Stimulated activated naive CD4-positive, alpha-beta T cell (primary cell): ENCODE measurements at places on chromosomes 6 and 20.

DNA sequence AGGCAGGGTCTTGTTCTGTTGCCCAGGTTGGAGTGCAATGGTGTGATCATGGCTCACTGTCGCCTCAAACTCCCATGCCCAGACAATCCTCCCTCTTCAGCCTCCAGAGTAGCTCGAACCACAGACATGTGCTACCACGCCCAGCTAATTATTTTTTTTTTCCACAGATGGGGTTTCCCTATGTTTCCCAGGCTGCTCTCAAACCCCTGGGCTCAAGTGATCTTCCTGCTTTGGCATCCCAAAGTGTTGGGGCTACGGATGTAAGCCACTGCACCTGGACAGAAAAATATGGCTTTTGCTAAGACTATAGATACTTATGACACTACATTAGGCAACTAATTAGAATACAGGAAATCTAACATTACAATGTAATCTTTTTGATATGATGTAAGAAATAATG, 17.9 kb downstream of the RNF24 start:
- DNase-seq = no peak

DNA sequence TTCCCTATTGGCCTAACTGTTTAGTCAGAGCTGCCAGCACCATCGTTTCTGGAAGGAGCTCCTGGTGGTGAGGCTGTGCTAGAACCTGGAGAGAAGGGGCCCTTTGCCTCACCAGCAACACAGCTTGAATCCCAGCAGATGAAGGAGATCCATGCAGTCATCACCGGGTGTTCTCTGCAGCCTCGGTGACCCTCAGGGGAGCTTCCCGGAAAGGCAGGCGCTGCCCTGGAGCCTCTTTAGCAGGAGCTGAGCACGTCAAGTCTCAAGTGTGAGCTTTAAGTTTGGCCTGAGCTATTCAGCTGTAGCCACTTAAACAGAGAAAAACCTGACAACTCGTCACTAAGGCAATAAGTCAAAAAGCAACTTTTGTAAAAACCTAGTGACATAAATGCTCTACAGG, 181.2 kb upstream of the FOXQ1 start:
- DNase-seq = no peak

- DNase-seq = no peak
Measured at GRCh38 chr20:63017826-63018411, 11.2 kb upstream of the BHLHE23 start.

DNA sequence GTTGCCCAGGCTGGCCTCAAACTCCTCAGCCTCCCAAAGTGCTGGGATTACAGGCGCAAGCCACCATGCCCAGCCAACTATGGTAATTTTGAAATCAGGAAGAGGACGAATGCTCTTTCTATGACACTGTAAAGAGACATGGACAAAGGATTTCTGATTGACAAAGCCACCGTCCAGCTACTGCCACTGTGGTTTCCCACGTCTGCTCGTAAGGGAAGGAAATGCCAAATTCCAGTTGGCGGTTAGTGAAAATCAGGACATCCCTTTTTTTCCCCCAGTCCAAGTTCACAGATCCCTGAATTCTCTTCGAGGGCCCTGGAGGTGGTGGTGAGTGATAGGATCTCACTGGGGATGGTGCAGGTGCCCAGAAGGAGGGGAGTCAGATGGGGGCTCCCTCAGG, 31.2 kb downstream of the SNAI1 start:
- no peak for DNase-seq

- no peak for DNase-seq
Measured at GRCh38 chr6:22673474-22673873, 104.1 kb downstream of the HDGFL1 start.

DNA sequence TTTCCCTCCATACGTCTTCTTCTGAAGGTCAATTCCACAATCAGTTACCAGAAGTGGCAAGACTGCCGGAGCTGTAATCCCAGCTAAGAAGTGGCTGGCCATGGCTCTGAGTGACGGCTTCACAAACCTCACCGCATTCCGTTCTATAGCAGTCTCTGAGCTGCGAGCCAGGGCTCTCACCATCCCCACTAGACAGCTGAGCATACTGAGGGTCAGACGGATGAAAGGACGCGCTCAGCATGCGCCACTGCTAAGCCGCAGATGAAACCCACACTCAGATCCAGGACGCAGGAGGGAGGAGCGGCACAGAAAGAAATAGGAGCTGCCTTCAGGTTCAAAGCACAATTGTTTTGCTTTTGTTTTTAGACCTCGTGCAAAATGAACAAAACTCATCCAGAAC, 97.9 kb downstream of the ANKRD60 start:
- no peak for DNase-seq

DNA sequence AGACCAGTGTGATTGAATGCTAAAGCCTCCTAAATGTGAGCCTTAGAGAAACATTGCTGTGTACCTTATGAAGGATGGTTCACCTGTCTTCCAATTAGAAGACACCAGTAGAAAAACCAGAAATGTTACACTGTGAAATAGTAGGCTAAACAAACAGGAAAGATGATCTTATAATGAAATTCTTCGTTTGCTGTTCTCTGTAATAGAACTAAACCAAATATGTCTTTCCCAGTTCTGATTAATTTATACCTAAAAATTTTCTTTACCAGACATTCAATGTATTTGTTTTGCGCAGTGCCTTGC, 114.8 kb downstream of the RTN4IP1 start:
- no peak for DNase-seq

DNA sequence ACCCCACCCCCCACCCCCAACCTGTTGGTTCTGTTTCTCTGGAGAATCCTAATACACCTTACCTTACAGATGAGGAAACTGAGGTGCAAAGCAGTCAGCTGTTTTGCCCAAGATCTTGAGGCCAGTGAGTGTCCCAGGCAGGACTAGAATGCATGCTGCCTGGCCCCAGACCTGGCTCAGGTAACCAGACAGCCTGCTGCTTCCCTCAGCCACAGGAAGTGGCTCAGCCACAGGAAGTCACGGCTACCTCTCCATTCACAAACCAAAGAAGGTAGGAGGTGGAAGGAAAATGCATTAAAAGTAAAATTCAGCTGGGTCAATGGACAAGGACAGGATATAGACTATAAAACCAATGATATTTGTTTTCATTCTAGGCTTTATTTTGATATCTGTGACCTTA, 517.6 kb downstream of the CD83 start:
- no peak for DNase-seq

- no peak for DNase-seq
Measured at GRCh38 chr20:36167902-36168503, 13.5 kb downstream of the EPB41L1 start.

- no peak for DNase-seq
Measured at GRCh38 chr6:53671111-53671510, 5.6 kb upstream of the KLHL31 start.

DNA sequence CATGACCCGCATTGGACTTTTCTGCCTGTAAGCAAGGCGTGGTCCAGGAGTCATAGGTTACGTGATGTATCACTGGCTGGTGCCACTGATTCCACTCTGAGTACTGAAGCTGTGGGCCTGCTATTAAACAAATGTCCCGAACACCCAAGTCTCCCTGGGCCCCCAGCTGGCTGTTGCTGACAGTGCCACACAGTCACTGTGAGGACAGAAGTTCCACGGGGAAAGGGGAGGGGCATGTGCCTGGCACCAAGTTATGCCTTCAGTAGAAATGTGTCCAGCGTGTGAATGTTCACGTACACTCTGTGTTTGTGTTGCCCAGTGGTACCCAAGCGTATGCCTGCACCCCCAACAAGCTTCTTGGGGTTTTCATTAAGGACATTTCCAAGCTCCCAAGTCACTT, 171.4 kb upstream of the QKI start:
- DNase-seq = no peak

GRCh38 chr6:17179530-17180073, 77.8 kb downstream of the STMND1 start:
- no peak for DNase-seq

- DNase-seq = no peak
Measured at GRCh38 chr6:90712114-90712513, 125.2 kb upstream of the MAP3K7 start.

GRCh38 chr6:166599205-166599604, 12.7 kb upstream of the RAMACL start:
- DNase-seq = no peak
